ENCODE measurements at places on chromosomes 6 and 20. TPM values are rescaled to one million over a fixed set of nuclear protein-coding genes. Genes with fewer than 3 reads are reported as not detected.

- DNase-seq, result no peak
Observed at GRCh38 chr6:10425176-10425974, 10.5 kb upstream of the TFAP2A start.

DNA sequence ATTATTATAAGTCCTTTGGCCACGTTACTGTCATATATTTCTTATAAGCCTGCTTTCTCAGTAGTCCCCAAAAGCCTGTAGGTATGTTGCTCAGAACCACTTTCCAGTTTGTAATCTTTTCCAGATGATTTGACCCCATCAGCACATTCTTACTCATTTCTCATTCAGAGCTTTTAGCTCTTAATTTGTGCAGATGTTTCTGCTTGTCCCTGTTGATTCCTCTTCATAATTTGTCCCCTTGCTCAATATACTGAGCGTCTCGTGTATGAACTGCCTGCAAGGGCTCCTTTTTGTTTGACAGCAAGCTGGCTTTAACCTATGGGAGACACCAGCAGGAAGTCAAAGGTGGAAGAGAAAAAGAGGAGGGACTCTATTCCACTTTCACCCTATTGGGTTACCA, 733.8 kb upstream of the GJE1 start:
- DNase-seq, result no peak

- DNase-seq, result no peak
Observed at GRCh38 chr6:129747588-129748112, 37.7 kb upstream of the ARHGAP18 start.

GRCh38 chr20:31485450-31486339, 10.6 kb downstream of the REM1 start:
- no peak for DNase-seq

DNA sequence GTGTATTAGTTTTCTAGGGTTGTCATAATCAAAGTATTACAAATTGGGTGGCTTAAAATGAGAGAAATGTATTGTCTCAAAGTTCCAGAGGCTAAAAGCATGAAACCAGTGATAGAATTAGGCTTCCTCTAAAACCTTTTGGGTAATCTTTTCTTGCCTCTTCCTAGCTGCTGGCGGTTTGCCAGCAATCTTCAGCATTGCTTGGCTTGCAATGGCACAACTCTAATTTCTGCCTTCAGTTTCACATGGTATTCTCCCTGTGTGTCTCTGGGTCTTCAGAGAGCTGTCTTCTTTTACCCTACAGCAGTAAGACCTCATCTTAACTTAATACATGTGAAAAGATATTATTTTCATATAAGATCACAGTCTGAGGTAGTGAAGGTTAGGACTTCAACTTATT, 479.1 kb upstream of the GJE1 start:
- DNase-seq, result no peak

DNA sequence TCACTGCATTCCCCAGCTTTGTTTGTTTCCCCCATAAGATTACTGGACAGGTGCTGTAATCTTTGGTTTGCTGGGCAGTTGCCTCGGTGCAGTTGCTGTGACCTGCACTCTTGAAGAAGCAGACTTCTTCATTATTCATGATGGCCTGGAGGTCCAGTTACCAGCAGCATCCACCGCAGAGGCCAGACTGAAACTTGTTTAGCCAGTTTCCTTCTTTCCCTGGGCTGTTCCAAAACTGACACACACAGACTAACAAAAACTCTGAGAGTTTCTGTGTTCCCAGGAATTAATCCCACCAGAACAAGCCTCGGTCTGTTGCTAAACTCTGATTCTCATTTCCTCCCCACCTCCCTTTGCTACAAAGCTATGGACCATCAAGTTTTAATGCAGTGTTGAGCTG, 144.1 kb downstream of the QRSL1 start:
- DNase-seq, result no peak

Gene SYCP2
- total RNA-seq, result 0.59 TPM

Gene TMEM217
- total RNA-seq, result 0.98 TPM
